Renal cortex interstitium (tissue), 15 donors: ENCODE measurements at places on chromosomes 7 and 10.

- peak; percentile 68 for DNase-seq
Measured at GRCh38 chr7:22445140-22445743, 54.7 kb downstream of the STEAP1B start.

DNA sequence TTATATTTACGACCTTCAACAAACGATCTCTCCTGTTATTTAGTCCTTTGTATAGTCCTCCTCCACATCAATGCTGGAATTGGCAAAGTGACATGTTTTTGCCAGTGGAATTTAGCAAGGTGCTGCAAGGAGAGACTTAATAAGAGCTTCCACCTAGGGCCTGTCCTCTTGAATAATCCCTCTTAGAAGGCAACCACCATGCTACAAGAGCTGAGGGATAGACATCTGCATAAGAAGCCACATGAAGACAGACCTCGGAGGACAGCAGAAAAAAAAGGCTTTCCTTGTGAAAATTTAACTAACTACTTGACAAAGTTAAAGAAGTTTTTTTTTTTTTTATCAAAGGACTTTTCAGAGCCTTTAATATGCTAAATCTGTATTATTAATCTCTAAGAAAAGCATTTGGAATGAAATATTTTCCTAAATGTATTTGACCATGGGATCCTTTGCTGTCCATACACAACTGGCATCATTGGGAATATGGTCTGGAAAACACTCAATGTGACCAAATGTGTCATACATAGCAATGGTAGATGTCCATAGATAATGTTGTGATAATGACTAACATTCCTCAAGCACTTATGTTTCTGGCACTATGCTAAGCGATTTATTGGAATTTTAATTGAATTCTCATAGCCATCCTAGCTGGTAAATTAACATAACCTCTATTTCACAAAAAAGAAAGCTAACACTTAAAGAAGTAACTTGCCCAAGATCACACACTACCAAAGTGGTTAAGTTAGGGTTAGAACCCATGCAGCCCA is 13.2 kb downstream of the HYCC1 start:
- DNase-seq, result no peak

GRCh38 chr7:97064972-97065587 is 40.4 kb upstream of the DLX5 start:
- DNase-seq, result peak; percentile 11

DNA sequence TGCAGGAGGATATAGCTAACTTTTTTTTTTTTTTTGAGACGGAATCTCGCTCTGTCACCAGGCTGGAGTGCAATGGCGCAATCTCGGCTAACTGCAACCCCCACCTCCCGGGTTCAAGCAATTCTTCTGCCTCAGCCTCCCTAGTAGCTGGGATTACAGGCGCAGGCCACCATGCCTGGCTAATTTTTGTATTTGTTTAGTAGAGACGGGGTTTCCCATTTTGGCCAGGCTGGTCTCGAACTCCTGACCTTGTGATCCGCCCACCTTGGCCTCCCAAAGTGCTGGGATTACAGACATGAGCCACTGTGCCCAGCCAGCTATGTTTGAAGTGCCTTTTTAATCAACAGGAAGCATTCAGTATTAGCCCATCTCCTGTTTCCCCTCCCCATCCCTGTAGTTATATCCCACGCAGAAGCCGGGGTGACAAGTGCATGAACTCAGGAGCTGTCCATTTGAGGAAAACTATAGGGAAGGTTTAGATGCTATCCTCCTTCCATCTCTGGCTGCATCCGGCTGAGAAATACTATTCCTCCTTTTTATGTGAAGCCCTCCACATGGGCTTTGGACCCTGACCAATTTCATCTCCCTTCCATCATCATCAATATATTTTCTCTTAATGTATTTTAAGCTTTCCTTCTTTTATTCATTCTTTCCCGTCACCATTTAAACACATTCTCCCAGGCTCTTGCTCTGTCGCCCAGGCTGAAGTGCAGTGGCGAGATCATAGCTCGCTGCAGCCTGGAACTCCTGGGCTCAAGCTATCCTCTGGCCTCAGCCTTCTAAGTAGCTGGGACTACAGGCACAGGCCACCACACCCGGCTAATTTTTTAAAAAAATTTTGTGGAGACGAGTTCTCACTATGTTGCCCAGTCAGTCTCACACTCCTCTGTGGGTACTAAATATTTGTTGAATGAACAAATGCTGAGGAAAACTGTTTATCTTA is 1.3 kb upstream of the POT1 start:
- no peak for DNase-seq

GRCh38 chr10:99945263-99945662 is 64.5 kb downstream of the DNMBP start:
- DNase-seq, result no peak

DNA sequence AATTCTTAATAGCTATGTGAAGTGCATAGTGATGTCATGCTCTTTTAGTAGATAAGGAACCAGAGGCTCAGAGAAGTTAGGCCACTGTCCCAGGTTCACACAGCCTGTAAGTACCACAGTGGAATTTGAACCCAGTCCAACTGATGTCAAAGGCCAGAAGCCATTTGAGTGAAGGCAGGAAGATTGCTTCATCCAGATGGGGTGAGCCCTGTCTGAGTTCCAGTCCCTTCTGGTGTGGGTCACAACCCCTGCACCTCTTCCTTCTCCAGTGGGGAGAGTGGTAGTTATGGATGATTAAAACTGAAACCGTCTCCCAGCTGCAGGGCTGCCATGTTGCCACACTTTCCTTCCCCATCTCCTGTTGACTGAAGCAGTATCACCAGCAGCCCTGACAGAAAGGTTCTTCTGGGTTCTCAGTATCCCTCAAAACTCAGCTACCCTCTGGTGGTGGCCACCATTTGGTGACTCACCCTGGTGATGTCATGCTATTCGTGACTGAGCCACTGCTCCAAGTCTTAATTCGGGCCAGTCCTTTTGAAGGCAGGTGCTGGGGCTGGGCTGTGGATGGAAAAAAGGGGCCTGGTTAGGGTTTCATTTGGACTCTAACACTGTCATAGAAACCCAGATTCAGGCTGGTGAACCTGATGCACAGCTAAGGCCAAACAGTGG is 1.5 kb upstream of the C10orf95 start:
- DNase-seq, result no peak
